Fibroblast of gingiva (primary cell): ENCODE measurements at places on chromosomes 6 and 20.

DNA sequence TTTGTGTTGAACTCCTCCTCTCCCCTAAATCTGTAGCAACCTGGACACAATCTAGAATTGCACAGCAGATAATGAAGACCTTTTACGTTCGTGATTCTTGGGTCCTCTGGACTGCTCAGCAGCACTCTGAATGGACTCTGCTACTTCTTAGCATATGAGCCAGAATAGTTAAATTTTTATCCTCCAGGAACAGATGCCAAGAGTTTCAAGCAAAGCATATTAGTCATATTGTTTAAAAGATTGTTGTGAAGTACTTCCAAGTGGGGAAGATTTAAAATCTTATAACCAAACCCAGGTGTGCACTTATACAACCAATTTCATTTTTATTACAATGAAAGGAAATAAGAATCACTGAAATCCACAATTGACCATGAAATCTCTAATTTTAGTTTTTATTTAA lies 118.9 kb upstream of the EXOC2 start:
- DNase-seq = peak; percentile 43

DNA sequence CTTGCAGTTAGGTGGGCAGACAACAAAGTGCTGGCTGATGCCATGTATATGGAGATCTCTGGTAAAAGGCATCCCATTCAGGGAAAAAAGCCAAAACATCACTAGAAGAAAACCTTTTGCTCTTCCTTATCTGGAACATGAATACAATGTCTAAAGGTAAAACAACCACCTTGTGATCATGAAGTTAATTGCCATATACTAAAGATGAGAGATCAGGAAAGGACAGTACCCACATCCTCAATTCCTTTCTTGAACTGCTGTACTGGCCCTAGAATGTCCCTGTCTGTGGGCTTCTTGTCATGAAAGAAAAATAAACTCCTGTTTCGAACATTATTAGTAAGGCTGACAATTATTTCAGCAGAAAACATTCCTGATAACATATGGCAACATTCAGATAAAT lies 19.3 kb downstream of the DEK start:
- no peak for DNase-seq

- DNase-seq = peak; percentile 82
Observed at GRCh38 chr6:158086504-158087223, 81.4 kb downstream of the SERAC1 start.

GRCh38 chr6:38146021-38146733 lies 326.6 kb downstream of the ZFAND3 start:
- no peak for DNase-seq

DNA sequence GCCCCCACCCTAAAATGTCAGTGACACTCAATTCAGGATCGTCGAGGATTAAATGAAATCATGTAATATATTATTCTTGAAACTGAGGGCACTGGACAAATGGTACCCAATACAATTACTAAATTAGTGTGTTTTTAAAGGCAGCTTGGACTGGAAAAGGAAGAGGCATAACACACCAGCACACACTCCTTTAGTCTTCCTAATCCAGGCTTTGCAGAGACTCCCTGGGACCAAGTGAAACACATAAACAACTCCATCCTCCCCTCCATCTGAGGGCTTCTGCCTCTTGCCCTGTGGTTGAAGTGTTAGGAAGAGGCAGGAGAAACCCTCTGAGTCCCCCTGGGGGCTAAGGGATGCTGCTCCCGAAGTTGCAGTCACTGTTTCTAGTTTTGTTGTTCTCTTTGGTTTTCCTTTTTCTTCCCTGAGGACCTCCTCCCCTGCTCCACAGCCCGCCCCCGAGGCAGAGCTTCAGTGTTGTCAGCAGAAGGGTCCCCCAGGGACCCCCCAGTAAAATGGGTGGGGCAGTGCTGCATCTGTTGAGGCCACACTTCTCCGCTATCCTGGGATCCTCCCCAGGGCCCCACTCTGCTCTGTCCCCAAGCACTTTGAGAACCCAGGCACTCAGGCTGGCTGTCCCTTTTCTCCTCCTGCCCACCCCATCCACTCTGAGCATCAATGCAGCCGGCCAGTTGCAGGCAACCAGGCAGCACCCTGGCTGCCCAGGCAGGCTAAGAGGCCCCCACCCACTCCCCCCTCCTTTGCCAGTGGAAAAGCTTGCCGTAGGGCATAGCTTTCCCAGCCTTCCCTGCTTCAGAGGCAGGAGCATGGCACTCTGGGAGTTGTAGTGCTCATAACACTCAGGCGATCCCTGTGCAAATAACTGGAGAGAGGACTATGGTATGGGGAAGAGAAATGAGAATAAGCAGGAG lies 5.9 kb downstream of the TMEM63B start:
- peak; percentile 50 for DNase-seq

DNA sequence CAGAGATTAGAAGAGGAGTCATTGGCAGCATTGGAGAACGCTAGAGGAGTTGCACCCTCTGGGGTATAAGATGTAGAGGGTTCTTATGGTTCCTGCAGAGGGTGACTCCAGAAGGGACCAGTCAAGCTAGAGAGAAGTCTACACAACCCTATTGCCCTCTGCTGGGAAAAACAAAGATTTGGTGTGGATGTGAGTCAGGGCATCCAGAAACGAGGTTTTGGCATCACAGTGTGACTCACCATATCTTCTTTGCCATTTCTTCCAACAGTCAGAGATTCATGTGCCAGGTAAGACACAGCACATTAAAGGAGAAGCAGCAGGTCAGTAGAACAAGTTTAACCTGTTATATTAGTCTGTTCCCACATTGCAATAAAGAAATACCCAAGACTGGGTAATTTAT lies 598.8 kb downstream of the MAFB start:
- no peak for DNase-seq

- no peak for DNase-seq
Observed at GRCh38 chr6:18861204-18861603, 474.1 kb downstream of the RNF144B start.

- DNase-seq = no peak
Observed at GRCh38 chr6:11542863-11543262, 5.3 kb downstream of the TMEM170B start.
